H1 (cell line): ENCODE measurements at places on chromosomes 4 and X. TPM values are rescaled to one million over a fixed set of nuclear protein-coding genes. Genes with fewer than 3 reads are reported as not detected.

MXRA5 gene
- 0.56 and 0.71 TPM in 2 replicates for polyA plus RNA-seq

GPR82 gene
- polyA plus RNA-seq, result not detected in 2 replicates

ETDB gene
- not detected in 2 replicates for polyA plus RNA-seq

GRCh38 chr4:173121076-173121561 lies 47.5 kb upstream of the GALNT7 start:
- no peak overlapping the region for H3K4me3 ChIP-seq
- H3K36me3 ChIP-seq, result no peaks in the 10 kb centered on the region
- H3K27ac ChIP-seq, result no peak overlapping the region
- H3K27me3 ChIP-seq, result no peaks in the 10 kb centered on the region
- DNase-seq, result no peak

GRCh38 chr4:40908297-40908696 lies 158.5 kb downstream of the NSUN7 start:
- H3K36me3 ChIP-seq, result no peaks in the 10 kb centered on the region
- DNase-seq, result no peak
- H3K27me3 ChIP-seq, result no peaks in the 10 kb centered on the region
- no peak overlapping the region for H3K27ac ChIP-seq
- no peak overlapping the region for H3K4me3 ChIP-seq

XAGE2 gene
- not detected in 2 replicates for polyA plus RNA-seq

- H3K36me3 ChIP-seq, result no peaks in the 10 kb centered on the region
- no peak for DNase-seq
- H3K27ac ChIP-seq, result no peak overlapping the region
- H3K4me1 ChIP-seq, result no peaks in the 10 kb centered on the region
- H3K4me3 ChIP-seq, result no peak overlapping the region
- no peaks in the 10 kb centered on the region for H3K27me3 ChIP-seq
Measured at GRCh38 chr4:87527431-87528220, 1.6 kb downstream of the SPARCL1 start.

AKAP14 gene
- 0.77 and 0.79 TPM in 2 replicates for polyA plus RNA-seq

PCYT1B gene
- polyA plus RNA-seq, result 14.9 and 17.9 TPM in 2 replicates

DNA sequence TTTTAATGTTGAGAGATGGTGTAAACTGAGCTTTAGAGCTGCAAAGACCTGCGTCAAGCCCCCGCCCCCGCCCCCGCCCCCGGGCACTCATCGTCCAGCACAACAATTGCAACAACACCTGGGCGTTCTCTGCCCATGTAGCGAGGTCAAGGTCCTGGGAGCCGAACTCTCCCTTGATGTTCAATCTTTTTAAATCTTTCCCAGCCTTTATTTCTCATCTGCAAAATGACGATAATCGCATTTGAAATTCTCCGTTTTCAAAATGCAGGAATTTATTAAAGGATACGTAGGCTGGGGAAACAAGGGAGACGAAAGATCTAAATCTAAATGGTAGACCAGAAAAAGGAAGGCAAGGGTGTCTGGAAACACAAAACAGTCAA lies 648 bp upstream of the MSMO1 start:
- no peaks in the 10 kb centered on the region for H3K27me3 ChIP-seq
- H3K4me1 ChIP-seq, result peaks cover 5% of the 10 kb centered on the region
- DNase-seq, result no peak
- H3K4me3 ChIP-seq, result peak overlapping the region; percentile 80
- H3K27ac ChIP-seq, result peak overlapping the region; percentile 75
- no peaks in the 10 kb centered on the region for H3K36me3 ChIP-seq

GC gene
- 0.09 and 0.11 TPM in 2 replicates for polyA plus RNA-seq
